ENCODE measurements at places on chromosomes 7 and 10. TPM values are rescaled to one million over a fixed set of nuclear protein-coding genes. Genes with fewer than 3 reads are reported as not detected.

GRCh38 chr7:7771452-7771851, 53.0 kb upstream of the RPA3 start:
- no peak overlapping the region for H3K4me3 ChIP-seq
- H3K27ac ChIP-seq = no peak overlapping the region
- no peak for DNase-seq
- no peaks in the 10 kb centered on the region for H3K27me3 ChIP-seq
- no peaks in the 10 kb centered on the region for H3K4me1 ChIP-seq

DNA sequence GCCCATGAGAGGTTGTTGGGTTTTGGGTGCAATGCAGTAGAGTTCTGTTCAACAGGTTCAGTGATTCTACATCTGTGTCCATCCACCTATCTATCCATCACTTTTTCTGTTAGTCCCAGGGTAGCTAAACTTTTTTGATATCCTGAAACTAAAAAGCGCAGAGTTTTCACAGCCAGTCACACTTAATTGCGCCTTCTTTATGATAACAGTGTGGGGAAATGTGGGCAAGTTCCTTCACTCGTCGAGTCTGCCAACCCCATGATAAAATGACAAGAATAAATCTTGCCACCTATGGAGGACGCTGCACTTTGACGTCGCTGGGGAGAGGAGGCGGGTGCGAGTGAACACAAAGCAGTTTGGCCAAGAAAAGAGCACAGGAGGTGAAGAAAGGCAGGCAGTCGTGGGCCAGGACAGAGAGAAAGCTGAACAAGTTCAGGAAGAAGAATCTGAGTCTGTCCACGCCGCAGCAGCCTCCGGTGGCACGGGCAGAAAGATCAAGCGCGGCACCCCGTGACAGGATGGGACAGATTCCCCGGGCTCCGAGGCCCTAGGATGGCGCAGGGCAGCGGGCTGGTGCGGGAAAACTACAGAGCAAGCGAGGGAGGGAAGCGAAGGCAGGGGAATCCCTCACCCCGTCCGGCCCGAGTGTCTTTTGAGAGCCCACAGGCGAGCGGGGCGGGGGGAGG, 9.2 kb downstream of the SP8 start:
- H3K36me3 ChIP-seq = no peaks in the 10 kb centered on the region
- H3K27me3 ChIP-seq = peaks cover 89% of the 10 kb centered on the region
- H3K27ac ChIP-seq = no peak overlapping the region
- no peak for DNase-seq
- H3K4me1 ChIP-seq = no peaks in the 10 kb centered on the region

GRCh38 chr10:91054325-91054724, 133.4 kb upstream of the ANKRD1 start:
- no peaks in the 10 kb centered on the region for H3K36me3 ChIP-seq
- no peak overlapping the region for H3K27ac ChIP-seq
- DNase-seq = peak; percentile 73
- no peaks in the 10 kb centered on the region for H3K27me3 ChIP-seq

DNA sequence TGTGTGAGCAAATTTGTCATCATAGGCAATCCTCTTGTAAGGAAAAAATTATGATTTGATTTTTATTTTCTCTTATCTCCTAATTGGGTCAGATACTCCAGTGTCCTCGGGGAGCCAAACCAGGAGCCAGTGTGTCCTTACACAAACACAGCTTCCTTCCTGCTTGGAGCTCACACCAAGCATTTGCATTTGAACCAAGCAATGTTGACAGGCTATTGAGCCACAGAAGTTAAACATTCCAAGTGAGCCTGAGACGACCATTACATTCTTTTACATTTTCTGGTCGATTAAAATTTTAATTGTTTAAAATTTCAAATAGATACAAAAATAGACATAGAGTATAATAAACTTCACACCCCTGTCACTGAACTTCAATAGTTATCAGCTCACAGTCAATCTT, 194.8 kb downstream of the CFTR start:
- H3K36me3 ChIP-seq = no peaks in the 10 kb centered on the region
- H3K4me3 ChIP-seq = no peak overlapping the region
- H3K4me1 ChIP-seq = peaks cover 38% of the 10 kb centered on the region
- H3K27me3 ChIP-seq = no peaks in the 10 kb centered on the region
- no peak overlapping the region for H3K27ac ChIP-seq
- DNase-seq = no peak

DNA sequence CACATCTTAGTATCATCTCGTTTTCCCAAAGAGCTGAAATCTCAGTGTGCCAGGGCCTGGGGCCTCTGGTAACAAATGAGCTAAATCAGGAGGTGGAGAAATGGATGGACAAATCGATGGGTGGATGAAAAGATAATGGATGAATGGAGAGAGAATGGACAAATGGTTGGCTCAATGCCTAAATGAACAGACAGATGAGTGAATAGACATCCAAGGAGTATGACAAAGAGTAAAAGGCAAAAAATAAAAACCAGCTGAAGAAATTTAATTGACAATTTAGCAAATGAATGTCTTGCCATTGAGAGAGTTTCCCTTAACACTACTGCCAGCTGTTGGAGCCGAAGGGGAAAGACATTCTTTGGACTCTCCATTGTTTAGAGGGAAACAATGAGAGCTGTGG, 8.0 kb downstream of the SYCE1 start:
- no peak overlapping the region for H3K4me3 ChIP-seq
- H3K27me3 ChIP-seq = no peaks in the 10 kb centered on the region
- no peak for DNase-seq
- H3K4me1 ChIP-seq = no peaks in the 10 kb centered on the region
- no peaks in the 10 kb centered on the region for H3K36me3 ChIP-seq

NEURL1 gene
- 2.7 TPM for total RNA-seq
